ENCODE measurements at places on chromosomes 5 and 9.

DNA sequence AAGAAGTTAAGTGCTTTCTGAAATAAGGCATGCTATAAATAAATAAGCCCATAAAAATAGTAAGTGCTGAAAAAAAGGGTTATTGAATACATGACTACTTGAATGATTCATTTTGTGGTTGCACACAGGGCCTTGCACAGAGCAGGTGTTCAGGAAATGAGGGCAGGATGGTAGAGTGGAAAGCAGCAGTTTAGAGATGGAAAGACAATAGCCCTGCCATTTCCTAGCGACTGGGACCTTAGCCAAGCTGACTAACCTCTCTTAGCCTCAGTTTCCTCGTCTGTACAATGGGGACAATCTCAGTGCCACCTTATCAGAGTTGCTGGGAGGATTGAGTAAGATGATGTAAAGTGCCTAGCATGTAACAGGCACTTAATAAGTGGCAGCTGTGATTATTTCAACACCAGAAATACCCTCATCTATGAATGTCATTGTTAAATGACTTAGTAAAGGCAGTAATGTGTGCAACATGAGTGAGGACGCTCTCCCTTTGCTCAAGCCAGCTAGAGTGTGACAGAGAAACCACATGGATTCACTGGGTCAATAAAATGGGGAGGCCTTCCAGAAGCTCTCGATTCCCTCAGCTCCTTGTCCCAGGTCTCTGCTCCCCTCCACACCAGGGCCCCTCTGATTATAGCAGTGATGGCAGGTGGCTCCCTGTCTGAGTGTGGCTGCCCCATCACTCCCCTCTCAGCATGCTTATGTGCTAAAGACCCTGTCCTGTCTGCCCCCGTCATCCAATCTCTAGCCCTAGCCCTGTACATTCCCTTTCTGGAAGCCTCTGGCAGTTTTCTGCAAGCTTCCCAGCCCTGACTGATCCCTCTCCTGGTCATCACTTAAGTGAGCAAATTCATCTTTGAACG is 16.0 kb upstream of the PHF19 start:
- peak; percentile 53 for DNase-seq

DNA sequence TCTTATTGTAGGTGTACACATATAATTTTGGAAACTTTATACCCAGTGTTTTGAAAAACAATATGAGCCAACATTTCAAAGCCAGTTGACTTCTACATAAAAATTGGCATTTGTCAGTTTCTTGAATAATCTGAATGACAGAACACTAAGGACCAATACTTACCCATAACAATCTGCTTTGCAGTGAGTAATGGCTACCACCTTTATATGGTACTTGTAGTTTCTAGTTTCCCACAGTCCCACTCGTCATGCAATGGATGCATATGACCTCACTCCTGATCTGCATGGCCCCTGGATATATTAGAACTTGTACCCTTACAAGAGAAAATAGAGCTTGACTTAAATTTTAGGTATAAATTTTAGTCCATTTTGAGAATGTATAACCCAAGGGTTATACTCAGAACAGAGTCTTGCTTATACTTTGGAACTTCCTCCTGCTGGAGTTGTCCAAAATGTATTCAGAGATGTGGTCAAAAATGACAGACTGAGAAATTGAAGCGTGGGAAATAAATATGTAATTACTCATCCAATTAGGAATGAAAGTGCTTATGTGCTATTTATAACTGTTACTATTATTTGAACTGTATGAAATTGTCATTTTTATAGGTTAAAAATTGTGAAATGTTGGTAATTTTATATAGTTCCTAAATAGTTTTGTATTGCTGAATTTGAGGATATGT is 19.5 kb downstream of the XRCC4 start:
- no peak for DNase-seq

GRCh38 chr5:121526908-121527307 is 324.8 kb upstream of the FTMT start:
- no peak for DNase-seq

DNA sequence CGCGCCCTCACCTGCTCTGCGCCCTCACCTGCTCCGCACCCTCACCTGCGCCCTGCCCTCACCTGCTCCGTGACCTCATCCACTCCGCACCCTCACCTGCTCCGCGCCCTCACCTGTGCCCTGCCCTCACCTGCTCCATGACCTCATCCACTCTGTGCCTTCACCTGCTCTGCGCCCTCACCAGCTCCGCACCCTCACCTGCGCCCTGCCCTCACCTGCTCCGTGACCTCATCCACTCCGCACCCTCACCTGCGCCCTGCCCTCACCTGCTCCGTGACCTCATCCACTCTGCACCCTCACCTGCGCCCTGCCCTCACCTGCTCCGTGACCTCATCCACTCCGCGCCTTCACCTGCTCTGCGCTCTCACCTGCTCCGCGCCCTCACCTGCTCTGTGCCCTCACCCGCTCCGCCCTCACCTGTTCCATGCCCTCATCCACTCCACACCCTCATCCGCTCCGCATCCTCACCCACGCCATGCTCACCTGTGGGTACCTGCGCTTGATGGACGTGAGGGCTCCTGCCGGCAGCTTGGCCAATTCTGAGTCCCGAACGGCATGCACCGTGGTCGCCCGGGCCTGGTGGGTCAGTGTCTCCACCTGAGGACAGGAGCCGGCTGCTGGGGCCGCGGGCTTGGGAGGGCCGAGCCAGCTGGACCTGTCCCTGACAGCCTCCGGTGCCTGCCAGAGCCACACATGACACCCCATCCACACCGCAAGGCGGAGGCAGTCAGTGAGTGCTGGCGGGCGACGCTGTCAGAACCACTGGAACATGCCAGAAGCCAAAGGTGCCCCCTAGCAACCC is 35.6 kb upstream of the NSMF start:
- no peak for DNase-seq

DNA sequence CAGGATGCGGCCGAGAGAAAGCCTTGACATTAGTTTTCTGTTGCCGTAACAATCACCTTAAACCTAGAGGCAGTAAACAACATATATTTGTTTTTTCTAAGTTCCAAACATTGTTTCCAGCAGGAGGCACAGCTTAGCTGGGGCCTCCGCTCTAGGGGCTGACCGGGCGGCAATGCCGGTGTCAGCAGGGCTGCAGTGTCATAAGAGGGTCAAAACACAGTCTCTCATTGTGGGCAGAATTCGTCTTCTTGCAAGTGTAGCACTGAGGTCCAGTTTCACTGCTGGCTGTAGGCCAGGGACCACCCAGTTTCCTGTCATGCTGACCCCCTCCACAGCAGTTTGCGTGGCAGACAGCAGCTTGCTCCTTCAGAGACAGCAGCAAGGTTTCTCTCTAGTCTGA is 186.2 kb downstream of the PJA2 start:
- DNase-seq: no peak

- DNase-seq: no peak
These were observed 92.8 kb upstream of the VCAN start for GRCh38 chr5:83378624-83379289.
